Ascending aorta (tissue), 2 donors: ENCODE measurements at places on chromosomes 2 and 18. TPM values are rescaled to one million over a fixed set of nuclear protein-coding genes. Genes with fewer than 3 reads are reported as not detected.

PSMG2 gene
- 52.2 TPM for total RNA-seq

LYG1 gene
- total RNA-seq: not detected

DIPK1C gene
- total RNA-seq: not detected

INSIG2 gene
- 64.2 TPM for total RNA-seq

PRSS56 gene
- total RNA-seq: not detected

CFC1 gene
- not detected for total RNA-seq

MBD1 gene
- 53.4 TPM for total RNA-seq

KRTCAP3 gene
- not detected for total RNA-seq

MRPL44 gene
- 3.8 TPM for total RNA-seq

RAD51AP2 gene
- not detected for total RNA-seq

ARPC2 gene
- total RNA-seq: 237 TPM

SLC4A1AP gene
- 26.8 TPM for total RNA-seq

PAX8 gene
- 0.11 TPM for total RNA-seq

GATA6 gene
- total RNA-seq: 89.3 TPM

AQP12B gene
- not detected for total RNA-seq

PCARE gene
- not detected for total RNA-seq

SALL3 gene
- not detected for total RNA-seq

CRYGD gene
- total RNA-seq: not detected

KCNG2 gene
- total RNA-seq: not detected

RAB6C gene
- not detected for total RNA-seq

ASIC4 gene
- not detected for total RNA-seq

SOX11 gene
- not detected for total RNA-seq

NT5DC4 gene
- not detected for total RNA-seq

MPHOSPH10 gene
- 23.0 TPM for total RNA-seq

CD8B2 gene
- total RNA-seq: not detected

ALK gene
- total RNA-seq: not detected

RNF181 gene
- 157 TPM for total RNA-seq

DBI gene
- 11.2 TPM for total RNA-seq

STAT1 gene
- total RNA-seq: 13.0 TPM

ZRANB3 gene
- total RNA-seq: 2.3 TPM

TIA1 gene
- 19.3 TPM for total RNA-seq

ERMN gene
- total RNA-seq: not detected

CAPG gene
- 179 TPM for total RNA-seq

LGALSL gene
- total RNA-seq: 35.4 TPM

LINC00305 gene
- not detected for total RNA-seq
